Mesenteric fat pad (tissue), 1 donor: ENCODE measurements at places on chromosomes 16 and 17. TPM values are rescaled to one million over a fixed set of nuclear protein-coding genes. Genes with fewer than 3 reads are reported as not detected.

MYADML2 gene
- total RNA-seq, result not detected

C1QBP gene
- total RNA-seq, result 110 TPM

CPHXL2 gene
- total RNA-seq, result not detected

POLR3K gene
- total RNA-seq, result 11.5 TPM

RPL19 gene
- 1,346 TPM for total RNA-seq

TMC7 gene
- total RNA-seq, result 3.2 TPM

SBK1 gene
- total RNA-seq, result not detected
